ENCODE measurements at places on chromosomes 13 and 19. TPM values are rescaled to one million over a fixed set of nuclear protein-coding genes. Genes with fewer than 3 reads are reported as not detected.

- DNase-seq = no peak
Observed at GRCh38 chr19:46731584-46731983, 14.3 kb upstream of the FKRP start.

DNA sequence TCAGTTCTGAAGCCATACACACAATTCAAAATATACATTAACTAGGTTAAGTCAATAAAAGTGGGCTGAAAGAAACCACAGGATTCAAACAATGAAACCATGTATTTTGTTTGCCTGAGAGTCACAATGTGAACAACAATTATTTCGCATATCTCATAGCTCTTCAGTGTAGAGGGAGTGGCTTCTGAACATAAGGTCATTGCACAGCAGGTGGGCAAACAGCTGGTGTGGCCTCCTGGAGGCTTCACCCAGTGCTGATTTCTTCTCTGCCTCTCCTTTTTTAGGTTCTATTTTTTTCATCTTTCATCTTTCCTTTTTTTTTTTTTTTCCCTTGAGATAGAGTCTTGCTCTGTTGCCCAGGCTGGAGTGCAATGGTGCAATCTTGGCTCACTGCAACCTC is 40.4 kb upstream of the ZNF254 start:
- no peak for DNase-seq

- DNase-seq = no peak
Observed at GRCh38 chr19:15640904-15641597, 354 bp downstream of the CYP4F3 start.

DNA sequence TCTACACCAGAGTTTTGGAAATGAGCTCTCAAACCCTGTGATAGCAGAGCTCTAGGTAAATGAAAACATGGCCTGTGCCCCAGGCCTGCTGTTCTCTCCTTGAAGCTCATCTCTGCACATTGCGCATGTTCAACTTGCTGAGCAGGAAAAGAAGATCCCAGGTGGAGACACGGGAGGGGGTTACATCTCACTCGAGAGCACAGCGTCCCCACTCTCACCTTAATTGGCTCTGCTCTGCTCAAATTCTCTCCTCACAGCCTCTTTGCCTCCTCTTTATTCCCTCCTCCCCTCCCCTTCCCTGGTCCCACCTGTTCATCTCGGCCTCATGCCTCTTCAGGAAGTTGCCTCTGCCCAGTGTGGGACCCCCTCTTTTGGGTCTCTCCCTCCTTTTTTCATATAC is 44.7 kb downstream of the RGCC start:
- DNase-seq = no peak

DNA sequence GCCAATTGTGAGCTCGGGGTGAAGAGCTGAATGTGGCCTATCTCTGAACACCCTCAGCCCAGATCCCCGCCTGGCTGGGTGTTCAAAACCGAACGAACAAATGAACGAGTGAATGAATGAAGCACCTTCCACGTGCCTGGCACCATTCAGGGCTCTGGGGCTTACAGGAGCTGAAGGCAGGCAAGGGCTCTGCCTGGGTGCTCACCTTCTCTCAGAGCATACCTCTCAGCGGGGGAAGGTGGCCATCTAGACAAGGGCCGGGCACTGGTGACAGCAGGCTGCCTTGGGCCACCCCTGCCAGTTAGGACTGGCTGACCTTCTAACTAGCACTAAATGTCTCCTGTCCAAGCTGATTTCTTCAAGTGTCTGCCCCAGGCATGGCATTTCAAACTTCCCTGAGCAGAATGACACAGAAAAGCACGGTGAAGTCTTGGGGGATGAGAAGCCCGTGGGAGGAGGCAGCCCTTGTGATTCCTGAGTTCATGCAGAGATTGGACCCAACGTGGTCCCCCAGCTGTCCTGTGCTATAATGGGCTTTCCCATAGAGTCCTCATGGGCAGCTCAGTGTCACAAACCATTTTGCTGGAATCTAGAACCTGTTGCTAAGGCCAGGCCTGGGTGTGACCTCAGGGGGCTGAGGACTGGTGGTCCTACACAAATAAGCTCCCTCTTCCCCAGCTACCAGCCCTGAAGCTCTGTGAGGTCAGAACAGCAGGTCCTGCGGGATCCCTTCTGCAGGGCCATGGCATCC is 27.9 kb upstream of the VSTM2B start:
- DNase-seq = no peak

DNA sequence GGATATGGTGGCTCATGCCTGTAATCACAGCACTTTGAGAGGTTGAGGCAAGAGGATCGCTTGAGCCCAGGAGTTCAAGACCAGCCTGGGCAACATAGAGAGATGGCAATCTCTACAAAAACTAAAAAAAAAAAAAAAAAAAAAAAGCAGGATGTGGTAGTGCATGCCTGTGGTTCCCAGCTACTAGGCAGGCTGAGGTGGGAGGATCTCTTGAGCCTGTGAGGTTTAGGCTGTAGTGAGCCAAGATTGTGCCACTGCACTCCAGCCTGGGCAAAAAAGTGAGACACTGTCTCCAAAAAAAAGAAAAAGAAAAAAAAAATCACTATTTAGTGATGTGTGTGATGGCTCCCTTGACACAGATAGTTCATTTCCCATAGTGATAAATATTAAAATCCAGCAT is 365.0 kb upstream of the NBEA start:
- no peak for DNase-seq

DNA sequence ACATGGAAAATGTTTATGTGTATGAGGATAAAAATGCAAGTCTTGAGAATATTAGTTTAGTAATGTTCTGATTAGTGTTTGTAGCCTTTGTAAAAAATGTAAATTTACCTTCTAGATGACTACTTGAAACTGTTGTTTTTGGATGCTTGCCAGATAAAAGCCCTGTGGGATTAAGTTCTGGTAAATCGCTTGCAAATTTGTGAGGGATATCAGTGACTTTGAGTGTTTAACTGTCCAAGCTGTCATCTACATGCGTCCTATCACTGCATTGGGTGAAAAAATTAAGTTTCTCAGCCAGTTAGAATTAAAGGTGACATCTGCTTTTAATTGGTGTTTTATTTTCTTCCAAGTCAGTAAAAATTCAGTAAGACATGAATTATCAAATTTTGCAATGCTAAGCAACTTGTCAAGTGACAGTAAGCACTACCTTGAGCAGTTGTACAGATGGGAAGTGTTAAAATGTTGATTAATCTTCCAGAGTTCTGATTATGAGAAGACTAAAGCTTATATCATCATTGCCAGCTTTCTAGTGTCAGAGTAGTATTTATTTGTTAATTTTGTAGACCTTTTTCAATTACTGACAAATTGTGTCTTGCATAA is 88.0 kb downstream of the PCCA start:
- DNase-seq = no peak

The CPT1C gene
- polyA plus RNA-seq = 65.1 TPM

DNA sequence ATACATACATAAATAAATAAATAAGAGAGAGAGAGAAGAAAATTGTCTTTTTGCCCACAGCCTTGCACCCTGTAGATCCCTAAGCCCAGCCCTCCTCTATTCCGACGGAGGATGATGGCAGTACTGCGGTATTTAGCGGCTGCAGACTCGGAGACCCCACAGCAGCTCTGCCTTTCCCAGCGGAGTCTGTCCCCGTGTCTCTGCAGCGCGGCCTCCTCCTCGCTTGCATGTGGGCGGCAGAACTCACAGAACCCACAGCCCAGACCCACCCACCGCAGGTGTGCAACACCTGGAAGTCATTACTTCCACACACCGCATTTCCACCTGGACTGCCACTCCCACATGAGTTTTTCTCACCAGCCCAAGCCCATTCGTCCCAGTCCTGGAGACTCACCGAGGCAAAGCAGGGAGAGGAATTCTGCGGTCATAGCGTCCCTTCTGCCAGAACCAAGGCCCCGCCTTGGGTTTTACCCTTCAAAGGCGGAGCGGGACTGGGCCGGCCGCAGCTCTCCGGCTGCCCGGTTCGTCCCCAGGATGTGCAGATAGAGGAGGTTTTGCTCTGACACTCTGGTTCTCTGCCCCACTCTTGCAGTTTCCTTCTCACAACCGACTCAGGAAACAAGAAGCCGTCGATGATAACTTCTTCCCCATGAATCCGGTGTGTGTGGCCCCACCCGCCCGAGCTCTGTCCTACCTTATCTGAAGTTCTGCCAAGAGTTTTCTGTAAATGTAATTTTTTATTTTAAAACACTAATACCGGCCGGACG is at the start of gene VSTM1:
TSS of gene VSTM1 (minus strand) at position 548 of the 767 bp plus-strand sequence. CDS start at position 428, 120 bp downstream.
- no peak for DNase-seq

- DNase-seq = no peak
Observed at GRCh38 chr19:57688011-57688763, 6.4 kb downstream of the ZNF551 start.

The C19orf18 gene
- polyA plus RNA-seq = 0.53 TPM

GRCh38 chr19:58562122-58563033 is 4.0 kb upstream of the UBE2M start:
- DNase-seq = peak; percentile 67

The NKPD1 gene
- 0.42 TPM for polyA plus RNA-seq
